ENCODE measurements at places on chromosomes 1 and 21. TPM values are rescaled to one million over a fixed set of nuclear protein-coding genes. Genes with fewer than 3 reads are reported as not detected.
A peak's percentile ranks its signal among the peaks of the same experiment; 100 is the strongest.

GRCh38 chr1:10544239-10544638 is 69.5 kb downstream of the PEX14 start:
- no peak for DNase-seq
- H3K4me1 ChIP-seq, result peaks cover 11% of the 10 kb centered on the region
- no peaks in the 10 kb centered on the region for H3K27me3 ChIP-seq

DNA sequence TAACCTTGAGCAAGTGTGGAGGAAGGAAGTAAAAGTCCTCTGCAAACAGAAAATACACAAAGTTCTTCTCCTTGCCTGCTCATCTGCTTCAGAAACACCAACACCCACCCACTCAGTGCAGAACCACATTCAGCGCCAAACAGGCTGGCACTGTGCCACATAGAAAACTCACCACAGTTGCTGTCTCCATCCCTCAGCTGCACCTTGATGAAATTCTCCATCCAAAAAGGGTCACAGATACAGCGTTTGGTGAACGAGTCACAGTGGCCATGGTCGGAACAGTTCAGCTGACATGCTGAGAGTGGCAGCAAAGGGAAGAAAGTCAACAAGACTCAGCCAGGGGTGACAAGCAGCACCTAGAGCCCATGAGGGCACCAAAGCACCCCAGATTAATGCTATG is 114.5 kb downstream of the KIAA0319L start:
- no peaks in the 10 kb centered on the region for H3K4me1 ChIP-seq
- H3K4me3 ChIP-seq, result no peak overlapping the region
- H3K36me3 ChIP-seq, result peaks cover 23% of the 10 kb centered on the region
- DNase-seq, result no peak
- H3K27ac ChIP-seq, result no peak overlapping the region

DNA sequence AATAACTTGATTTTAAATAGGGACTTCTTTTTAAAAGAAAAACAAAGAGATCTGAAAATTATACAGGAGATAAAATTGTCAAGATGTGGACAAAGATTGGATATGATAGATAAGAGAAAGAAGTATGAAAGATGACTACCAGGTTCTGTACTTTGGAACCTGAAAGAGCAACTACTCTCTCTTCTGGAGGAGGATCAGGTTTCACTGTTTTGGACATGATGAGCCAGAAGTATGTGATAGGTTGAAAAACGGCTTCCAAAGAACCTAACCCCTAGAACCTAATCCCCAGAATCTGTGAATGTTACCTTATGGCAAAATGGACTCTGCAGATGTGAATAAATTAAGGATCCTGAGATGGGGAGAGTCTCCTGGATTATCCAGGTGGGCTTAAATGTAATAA is 26.2 kb downstream of the RSBN1 start:
- H3K27ac ChIP-seq, result no peak overlapping the region
- no peaks in the 10 kb centered on the region for H3K27me3 ChIP-seq
- no peak for DNase-seq
- no peak overlapping the region for H3K4me3 ChIP-seq
- H3K4me1 ChIP-seq, result peaks cover 6% of the 10 kb centered on the region

DNA sequence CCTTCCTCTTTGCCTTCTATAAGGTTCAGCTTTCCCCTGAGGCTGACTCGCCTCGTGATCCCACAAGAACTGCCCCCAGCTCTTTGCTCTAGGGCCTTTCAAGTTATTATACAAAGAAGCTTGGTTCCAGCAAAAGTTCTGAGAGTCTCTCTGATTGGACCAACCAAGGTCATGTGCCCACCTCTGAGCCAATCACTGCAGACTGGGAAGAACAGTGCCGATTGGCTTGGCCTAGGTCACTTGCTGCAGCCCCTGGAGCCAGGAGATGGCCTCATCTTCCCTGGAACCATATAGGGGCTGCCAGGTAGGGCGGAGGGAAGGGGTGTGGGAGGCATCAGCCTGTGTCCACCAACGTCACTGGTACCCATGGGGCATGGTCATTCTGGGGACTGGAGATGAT is 22.8 kb downstream of the TAS1R2 start:
- no peaks in the 10 kb centered on the region for H3K36me3 ChIP-seq
- H3K4me1 ChIP-seq, result no peaks in the 10 kb centered on the region
- no peaks in the 10 kb centered on the region for H3K27me3 ChIP-seq
- H3K4me3 ChIP-seq, result no peak overlapping the region

DNA sequence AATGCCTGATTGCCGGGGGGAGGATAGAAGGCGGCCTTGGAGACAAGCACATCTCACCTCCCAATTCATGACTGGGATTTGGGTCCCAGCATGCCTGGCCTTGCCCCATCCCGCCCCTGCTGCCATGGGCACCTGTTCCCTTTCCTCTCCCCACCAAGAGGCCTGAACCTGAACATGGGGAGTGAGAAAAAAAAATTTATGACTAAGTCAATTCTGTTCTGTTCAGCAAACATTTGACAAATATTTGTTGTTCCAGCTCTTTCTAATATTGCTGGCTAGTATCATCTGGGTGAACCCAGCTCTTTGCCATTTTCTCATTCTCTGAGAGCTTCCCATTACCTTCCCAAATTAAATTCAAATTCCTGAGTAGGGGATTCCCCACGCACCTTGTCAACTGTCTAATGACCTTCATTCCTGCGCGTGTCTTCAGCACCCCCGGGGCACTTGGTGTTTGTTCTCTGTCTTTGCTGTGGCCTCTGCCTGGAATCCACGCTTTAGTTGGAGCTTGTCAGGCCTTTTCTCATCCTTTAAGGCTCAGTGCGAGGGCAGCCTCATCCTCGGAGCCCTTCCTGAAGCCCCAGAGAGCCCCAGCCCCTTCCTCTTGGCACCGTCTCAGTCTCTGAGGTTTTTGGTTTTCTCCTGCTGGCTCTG is 42.8 kb downstream of the ARHGEF10L start:
- H3K27ac ChIP-seq, result no peak overlapping the region
- DNase-seq, result no peak
- H3K4me3 ChIP-seq, result no peak overlapping the region

DNA sequence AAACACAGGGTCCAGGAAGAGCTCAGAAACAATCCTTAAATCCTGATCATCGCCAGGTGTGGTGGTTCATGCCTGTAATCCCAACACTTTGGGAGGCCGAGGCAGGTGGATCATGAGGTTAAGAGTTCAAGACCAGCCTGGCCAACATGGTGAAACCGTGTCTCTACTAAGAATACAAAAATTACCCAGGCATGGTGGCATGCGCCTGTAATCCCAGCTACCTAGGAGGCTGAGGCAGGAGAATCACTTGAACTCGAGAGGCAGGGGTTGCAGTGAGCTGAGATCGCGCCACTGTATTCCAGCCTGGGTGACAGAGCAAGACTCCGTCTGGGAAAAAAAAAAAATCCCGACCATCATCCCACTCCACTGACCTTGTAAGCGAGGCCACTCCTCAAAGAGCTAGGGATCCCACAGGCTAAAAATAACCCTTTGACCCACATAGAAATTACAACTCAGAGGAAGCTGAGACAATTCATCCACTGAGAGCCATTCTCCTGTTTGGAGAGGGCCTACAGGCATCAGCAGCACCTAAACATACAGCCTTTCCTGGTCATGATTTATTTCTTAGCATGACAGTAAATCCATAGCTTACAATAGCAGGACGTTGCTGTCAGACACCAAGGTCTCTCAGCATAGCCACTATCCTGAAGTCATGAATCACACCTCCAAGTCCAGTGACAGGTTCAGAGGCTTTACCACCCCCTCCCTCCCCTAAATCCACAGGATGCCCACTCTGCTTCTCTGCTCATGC is 66.7 kb downstream of the TGFBR3 start:
- no peak for DNase-seq
- no peaks in the 10 kb centered on the region for H3K36me3 ChIP-seq

GRCh38 chr1:151887028-151887427 is 22.3 kb downstream of the THEM4 start:
- H3K36me3 ChIP-seq, result peaks cover 66% of the 10 kb centered on the region
- H3K4me3 ChIP-seq, result no peak overlapping the region
- H3K27ac ChIP-seq, result no peak overlapping the region
- H3K4me1 ChIP-seq, result no peaks in the 10 kb centered on the region
- H3K27me3 ChIP-seq, result no peaks in the 10 kb centered on the region

DNA sequence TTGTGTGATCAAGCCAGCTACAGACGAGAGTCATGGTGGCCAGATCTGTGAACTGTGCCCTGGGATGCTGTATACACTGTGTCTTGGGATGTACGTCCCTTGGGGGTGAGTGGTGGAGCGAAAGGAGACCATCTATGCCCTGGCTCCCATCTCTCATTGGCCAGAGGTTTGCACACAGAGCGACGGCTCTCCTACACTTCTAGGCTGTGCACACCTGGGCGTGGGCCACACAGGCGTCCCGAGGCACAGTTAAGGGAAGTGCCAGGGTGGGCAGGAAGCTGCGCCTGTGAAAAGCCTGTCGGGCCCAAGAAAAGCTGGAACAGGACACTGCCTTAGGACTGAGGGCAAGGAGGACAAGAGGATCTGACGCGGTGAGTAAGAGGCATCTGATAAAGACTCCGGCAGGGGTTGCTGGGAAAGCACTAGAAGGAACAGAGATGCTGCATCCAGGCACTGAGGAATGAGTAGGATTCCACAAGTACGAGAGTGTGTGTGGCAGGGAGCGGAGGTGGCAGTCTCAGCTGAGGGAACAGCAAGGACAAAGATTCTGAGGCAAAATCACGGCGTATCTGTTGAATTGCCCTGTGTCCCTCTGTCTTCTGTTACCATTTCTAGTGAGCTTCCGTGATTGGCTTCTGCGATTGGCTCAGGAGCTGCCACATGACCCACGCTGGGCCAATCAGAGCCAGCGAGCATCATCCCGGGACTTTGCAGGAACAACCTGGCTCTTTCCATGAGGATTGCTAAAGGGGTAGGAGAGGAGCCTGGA is 67.9 kb upstream of the ZBTB40 start:
- no peaks in the 10 kb centered on the region for H3K36me3 ChIP-seq
- no peak for DNase-seq
- H3K27me3 ChIP-seq, result peaks cover 42% of the 10 kb centered on the region
- no peak overlapping the region for H3K27ac ChIP-seq

The KRTAP19-3 gene
- not detected for total RNA-seq

The CTBS gene
- 18.4 TPM for total RNA-seq

DNA sequence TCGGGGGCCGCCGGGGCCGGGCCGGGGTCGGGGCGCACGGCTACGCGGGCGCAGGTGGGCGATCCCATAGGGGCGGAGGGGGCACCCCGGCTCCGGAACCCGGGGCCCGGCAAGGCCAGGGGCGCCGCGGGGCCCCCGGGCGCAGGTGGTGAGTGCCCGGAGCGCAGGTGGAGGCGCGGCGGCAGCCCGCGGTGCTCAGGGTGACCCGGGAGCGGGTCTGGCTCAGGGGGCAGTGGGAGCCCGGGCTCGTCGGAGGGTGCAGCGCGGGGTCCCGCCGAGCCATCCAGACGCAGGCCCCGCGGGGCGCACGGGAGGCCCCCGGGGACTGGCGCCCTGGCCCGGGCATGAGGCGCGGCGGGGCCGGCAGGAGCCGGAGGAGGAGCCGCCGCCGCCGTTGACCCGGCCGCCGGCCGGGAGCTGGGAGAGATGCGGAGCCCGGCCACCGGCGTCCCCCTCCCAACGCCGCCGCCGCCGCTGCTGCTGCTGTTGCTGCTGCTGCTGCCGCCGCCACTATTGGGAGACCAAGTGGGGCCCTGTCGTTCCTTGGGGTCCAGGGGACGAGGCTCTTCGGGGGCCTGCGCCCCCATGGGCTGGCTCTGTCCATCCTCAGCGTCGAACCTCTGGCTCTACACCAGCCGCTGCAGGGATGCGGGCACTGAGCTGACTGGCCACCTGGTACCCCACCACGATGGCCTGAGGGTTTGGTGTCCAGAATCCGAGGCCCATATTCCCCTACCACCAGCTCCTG is 489 bp downstream of the CELSR2 start:
- H3K4me3 ChIP-seq, result peak overlapping the region; percentile 75
- H3K27me3 ChIP-seq, result no peaks in the 10 kb centered on the region
- H3K36me3 ChIP-seq, result peaks cover 12% of the 10 kb centered on the region
- H3K27ac ChIP-seq, result peak overlapping the region; percentile 26

- DNase-seq, result no peak
- no peaks in the 10 kb centered on the region for H3K36me3 ChIP-seq
Measured at GRCh38 chr21:31159808-31160207, 121.5 kb upstream of the KRTAP19-8 start.

- H3K36me3 ChIP-seq, result no peaks in the 10 kb centered on the region
- no peak overlapping the region for H3K4me3 ChIP-seq
- H3K4me1 ChIP-seq, result peaks cover 15% of the 10 kb centered on the region
- H3K27ac ChIP-seq, result no peak overlapping the region
Measured at GRCh38 chr21:29187944-29188343, 57.5 kb downstream of the MAP3K7CL start.

The OVAAL gene
- total RNA-seq, result not detected

- no peak overlapping the region for H3K4me3 ChIP-seq
- H3K27ac ChIP-seq, result no peak overlapping the region
- no peaks in the 10 kb centered on the region for H3K4me1 ChIP-seq
Measured at GRCh38 chr1:102853136-102853535, 255.2 kb downstream of the COL11A1 start.

- H3K4me3 ChIP-seq, result no peak overlapping the region
- no peak overlapping the region for H3K27ac ChIP-seq
- H3K27me3 ChIP-seq, result no peaks in the 10 kb centered on the region
- H3K4me1 ChIP-seq, result no peaks in the 10 kb centered on the region
- no peaks in the 10 kb centered on the region for H3K36me3 ChIP-seq
Measured at GRCh38 chr1:218679988-218680748, 335.0 kb downstream of the TGFB2 start.

DNA sequence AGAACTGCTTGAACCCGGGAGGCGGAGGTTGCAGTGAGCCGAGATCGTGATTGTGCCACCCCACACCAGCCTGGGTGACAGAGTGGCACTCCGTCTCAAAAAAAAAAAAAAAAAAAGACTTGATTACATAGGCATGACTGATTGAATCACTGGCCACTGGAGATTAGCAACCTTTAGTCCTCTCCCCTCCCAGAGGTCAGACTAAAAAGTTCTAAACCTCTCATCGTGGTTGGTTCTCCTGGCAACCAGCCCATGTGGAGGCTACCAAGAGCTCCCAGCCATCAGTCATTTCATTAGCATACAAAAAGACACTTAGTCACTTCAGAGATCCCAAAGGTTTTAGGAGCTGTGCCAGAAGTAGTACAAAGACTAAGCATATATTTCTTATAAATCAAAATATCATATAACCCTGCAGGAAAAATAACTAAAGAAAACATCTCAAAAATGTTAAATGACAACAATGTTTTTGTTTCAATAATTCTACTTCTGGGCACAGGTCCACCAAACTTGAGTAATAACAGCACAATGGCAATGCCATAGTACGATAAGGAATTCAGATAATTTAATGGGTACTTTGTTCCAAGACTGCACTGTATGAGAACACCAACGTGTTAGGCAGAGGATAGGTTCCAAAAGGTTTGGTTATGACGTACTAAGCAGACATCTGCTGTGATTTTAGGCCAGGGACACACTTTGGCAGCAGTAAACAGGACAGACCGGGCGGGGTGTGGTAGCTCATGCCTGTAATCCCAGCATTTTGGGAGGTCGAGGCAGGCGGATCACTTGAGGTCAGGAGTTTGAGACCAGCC is 18.1 kb downstream of the USP48 start:
- H3K36me3 ChIP-seq, result no peaks in the 10 kb centered on the region
- DNase-seq, result peak; percentile 63
- H3K4me3 ChIP-seq, result no peak overlapping the region
- H3K27me3 ChIP-seq, result no peaks in the 10 kb centered on the region
- H3K27ac ChIP-seq, result peak overlapping the region; percentile 34

GRCh38 chr1:170531758-170532657 is at the start of gene GORAB:
GORAB (plus strand) TSS chr1:170532166; CDS start chr1:170532224, 58 bp downstream.
- H3K4me3 ChIP-seq, result peak within 1 kb of the TSS; percentile 80
- no peaks in the 10 kb centered on the region for H3K36me3 ChIP-seq
- no peaks in the 10 kb centered on the region for H3K27me3 ChIP-seq
- H3K4me1 ChIP-seq, result no peaks in the 10 kb centered on the region
- H3K27ac ChIP-seq, result peak within 1 kb of the TSS; percentile 94

- H3K27ac ChIP-seq, result peak overlapping the region; percentile 84
- no peaks in the 10 kb centered on the region for H3K4me1 ChIP-seq
- no peaks in the 10 kb centered on the region for H3K36me3 ChIP-seq
- peak overlapping the region; percentile 88 for H3K4me3 ChIP-seq
- DNase-seq, result no peak
Measured at GRCh38 chr1:155049651-155050559, 1.2 kb upstream of the ADAM15 start.
